Testis (tissue), 5 donors: ENCODE measurements at places on chromosomes 12 and 14. TPM values are rescaled to one million over a fixed set of nuclear protein-coding genes. Genes with fewer than 3 reads are reported as not detected.

Gene VWF
- 68.3 TPM for polyA plus RNA-seq

Gene KLRC2
- not detected for polyA plus RNA-seq

Gene BATF
- 1.5 TPM for polyA plus RNA-seq

Gene HOXC9
- polyA plus RNA-seq: 2.4 TPM

Gene ANKRD33
- 0.25 TPM for polyA plus RNA-seq

- no peaks in the 10 kb centered on the region for H3K36me3 ChIP-seq
- no peak overlapping the region for H3K4me3 ChIP-seq
- peak overlapping the region; percentile 57 for H3K27ac ChIP-seq
- DNase-seq: no peak
These were observed 37.0 kb downstream of the ANAPC7 start for GRCh38 chr12:110366321-110367142.

DNA sequence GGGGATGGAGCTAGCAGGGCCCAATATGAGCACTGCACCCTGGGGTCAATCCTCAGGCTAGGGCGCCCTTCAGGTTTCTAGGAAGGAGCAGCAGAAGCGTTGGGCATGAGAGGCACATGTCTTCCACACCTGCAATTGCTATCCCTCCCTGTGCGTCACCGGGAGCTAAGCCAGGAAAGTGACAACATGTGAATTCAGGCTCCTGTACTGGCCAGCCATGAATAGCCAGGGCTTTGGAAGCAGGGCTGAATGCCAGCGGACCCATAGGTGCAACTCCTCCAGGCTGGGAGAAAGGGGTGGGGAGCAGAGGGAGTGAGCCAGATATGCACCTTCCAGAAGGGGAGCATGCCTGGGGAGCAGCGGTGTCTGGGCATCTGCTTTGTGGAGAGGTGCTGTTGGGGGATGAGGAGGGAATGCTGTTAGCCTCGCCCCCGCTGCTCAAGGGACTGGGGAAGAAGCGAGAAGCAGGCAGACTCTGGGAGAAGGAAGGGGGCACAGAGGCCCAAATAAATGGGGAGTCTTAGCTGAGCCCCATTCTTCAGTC, 6.1 kb downstream of the HOXC5 start:
- no peak for DNase-seq
- peaks cover 4% of the 10 kb centered on the region for H3K4me1 ChIP-seq

GRCh38 chr12:55935738-55936151, 4.8 kb downstream of the DGKA start:
- DNase-seq: peak; percentile 33
- H3K36me3 ChIP-seq: no peaks in the 10 kb centered on the region

GRCh38 chr14:32900547-32900946, 38.1 kb upstream of the NPAS3 start:
- no peaks in the 10 kb centered on the region for H3K4me1 ChIP-seq
- DNase-seq: no peak
- no peak overlapping the region for H3K4me3 ChIP-seq
- H3K27ac ChIP-seq: no peak overlapping the region
- H3K27me3 ChIP-seq: no peaks in the 10 kb centered on the region

DNA sequence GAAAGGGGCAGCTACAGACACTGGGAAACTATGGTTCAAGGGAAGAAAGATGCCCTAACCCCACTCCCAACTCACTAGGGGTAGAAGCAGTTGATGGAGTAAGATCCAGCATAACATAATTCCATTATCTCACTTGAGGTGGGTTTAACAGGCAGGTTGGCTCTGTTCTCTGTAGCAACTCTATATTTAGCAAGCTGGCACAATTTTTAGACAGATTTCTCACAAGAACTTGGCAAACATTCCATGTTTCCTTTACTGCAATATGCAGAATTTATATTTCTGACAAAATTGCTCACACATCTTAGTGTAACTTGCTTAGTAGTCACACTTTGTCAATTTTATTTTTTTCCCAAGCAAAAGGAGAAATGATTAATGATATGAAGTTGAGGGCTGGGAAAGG, 475.4 kb downstream of the RMST start:
- no peak overlapping the region for H3K4me3 ChIP-seq
- H3K27ac ChIP-seq: no peak overlapping the region
- H3K4me1 ChIP-seq: no peaks in the 10 kb centered on the region
- DNase-seq: no peak

DNA sequence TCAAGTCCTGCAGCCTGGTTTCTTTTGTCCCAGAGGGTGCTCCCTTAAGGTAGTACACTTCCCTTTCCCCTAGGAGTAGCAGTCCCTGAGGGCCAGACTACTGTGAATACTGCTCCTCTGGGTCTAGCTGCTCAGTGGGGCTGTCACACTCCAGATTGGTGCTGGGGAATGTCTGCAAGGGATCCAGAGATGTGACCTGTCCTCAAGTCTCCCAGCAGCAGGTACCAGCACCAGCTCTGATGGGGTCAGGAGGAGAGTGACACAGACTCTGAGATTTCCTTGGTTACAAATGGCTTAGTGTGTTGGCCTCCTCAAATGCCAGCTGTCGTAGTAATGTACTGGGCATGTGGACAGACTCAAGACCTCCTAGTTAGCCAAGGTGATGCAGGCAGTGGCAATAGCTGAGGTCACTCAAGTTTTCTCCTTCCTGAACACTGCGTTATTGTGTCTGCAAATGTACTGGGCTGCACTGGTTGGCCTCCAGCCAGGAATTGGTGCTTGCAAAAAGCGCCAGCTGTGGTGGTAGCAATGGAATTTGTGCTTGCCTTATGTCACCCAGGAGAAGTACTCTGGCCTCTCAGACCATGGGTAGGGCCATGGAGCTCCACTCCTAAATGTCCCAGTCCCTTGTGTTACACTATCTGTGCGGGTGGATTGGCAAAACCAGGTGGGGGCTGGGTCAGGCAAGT, 36.4 kb upstream of the AEBP2 start:
- no peak overlapping the region for H3K27ac ChIP-seq
- H3K36me3 ChIP-seq: no peaks in the 10 kb centered on the region
- H3K27me3 ChIP-seq: no peaks in the 10 kb centered on the region
- DNase-seq: peak; percentile 73

DNA sequence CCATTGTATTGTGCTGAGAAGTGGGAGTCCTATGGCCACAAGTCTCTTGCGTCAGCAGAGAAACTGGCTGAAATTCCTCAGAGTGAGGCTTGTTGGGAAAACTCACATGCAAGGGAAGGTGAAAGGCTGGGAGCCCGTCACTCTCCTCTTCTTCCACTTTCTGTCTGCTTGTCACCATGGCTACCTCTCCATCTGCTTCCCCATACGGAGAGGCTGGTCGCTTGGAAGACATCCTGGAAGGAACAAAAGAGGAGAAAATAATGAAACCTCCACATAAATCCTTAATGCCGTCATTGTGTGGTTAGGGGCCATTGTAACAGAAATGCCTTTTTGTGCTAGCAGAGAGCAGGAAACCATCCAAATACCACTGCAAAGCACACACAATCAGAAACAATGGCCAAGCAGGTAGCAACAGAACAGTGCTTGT, 53.7 kb downstream of the SOX5 start:
- H3K36me3 ChIP-seq: no peaks in the 10 kb centered on the region
- H3K27ac ChIP-seq: no peak overlapping the region
- no peaks in the 10 kb centered on the region for H3K27me3 ChIP-seq

DNA sequence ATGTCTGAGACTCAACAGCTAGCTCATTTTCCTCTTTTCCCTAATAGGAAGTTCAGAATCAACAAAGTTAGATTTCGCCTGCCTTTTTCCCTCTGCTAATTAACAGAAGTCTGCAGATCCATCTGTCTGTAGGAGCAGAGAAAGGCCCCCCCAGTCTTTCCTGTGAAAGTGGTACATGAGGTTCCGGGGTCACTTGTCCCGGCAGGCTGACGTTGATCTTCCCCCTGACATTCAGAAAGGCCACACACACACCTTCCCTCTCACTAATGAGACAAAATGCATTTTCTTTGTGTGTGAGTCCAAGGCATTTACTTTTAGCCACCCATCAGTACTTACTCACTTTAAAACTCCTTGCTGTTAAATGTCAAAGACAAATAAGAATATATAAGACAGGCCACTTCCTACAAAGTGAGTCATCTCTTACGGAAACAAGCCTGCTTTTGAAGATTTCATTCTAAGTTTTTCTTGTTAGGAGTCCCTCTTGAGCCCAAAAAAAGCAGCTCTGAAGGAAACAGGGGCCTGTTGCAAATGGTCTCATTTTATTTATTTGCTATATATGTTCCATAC, 138.7 kb downstream of the TTC7B start:
- H3K4me3 ChIP-seq: no peak overlapping the region
- no peaks in the 10 kb centered on the region for H3K4me1 ChIP-seq
- no peaks in the 10 kb centered on the region for H3K36me3 ChIP-seq
- no peaks in the 10 kb centered on the region for H3K27me3 ChIP-seq

GRCh38 chr12:96420277-96420835, 20.1 kb upstream of the CDK17 start:
- no peaks in the 10 kb centered on the region for H3K36me3 ChIP-seq
- H3K27me3 ChIP-seq: no peaks in the 10 kb centered on the region
- no peak for DNase-seq
- no peak overlapping the region for H3K4me3 ChIP-seq
- no peak overlapping the region for H3K27ac ChIP-seq

- no peak overlapping the region for H3K4me3 ChIP-seq
- H3K4me1 ChIP-seq: peaks cover 2% of the 10 kb centered on the region
- no peaks in the 10 kb centered on the region for H3K36me3 ChIP-seq
- no peaks in the 10 kb centered on the region for H3K27me3 ChIP-seq
- no peak overlapping the region for H3K27ac ChIP-seq
These were observed 19.7 kb upstream of the LRTM2 start for GRCh38 chr12:1800401-1801302.
